ENCODE measurements at places on chromosomes 16 and 17.

DNA sequence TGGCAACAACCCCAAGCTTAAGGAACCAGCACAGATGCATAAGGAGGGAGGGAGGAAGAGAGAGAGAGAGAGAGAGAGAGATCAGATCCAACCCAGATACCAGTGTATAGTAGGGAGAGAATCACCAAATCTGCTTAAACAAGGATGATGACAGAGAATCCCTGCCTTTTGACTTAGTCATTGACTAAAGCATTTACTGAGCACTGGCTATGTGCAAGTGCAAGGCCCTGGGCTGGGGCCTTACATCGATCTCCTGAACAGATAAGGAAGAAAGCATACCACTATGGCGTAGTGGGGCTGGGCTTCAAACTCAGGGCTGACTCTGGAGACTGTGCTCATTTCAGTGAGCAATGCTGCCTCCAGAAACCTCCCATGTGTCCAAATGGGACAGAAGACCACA lies 15.8 kb downstream of the TSNAXIP1 start:
- no peak for DNase-seq

- DNase-seq: no peak
Observed at GRCh38 chr16:50572700-50573099, 24.5 kb downstream of the NKD1 start.

- DNase-seq: no peak
Observed at GRCh38 chr16:79517156-79517555, 83.4 kb downstream of the MAF start.

DNA sequence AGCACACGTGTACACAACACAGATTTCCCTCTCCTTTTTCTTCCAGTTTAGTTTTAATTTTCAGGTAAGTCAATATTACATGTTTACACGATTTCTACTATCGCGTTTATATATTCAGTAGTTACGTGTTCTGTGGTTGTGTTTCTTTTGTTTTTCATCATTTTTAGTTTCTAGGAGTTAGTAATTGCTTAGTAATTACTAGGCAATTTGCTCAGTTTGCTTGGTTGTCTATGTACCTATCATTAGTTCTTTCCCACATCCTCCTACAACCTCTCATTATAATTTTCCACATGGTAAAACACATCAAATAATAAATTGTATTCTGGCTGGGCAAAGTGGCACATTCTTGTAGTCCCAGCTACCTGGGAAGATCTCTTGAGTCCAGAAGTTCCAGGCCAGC lies 24.6 kb upstream of the GUCY2D start:
- DNase-seq: no peak

- no peak for DNase-seq
Observed at GRCh38 chr17:17030515-17031211, 11.6 kb upstream of the MPRIP start.

DNA sequence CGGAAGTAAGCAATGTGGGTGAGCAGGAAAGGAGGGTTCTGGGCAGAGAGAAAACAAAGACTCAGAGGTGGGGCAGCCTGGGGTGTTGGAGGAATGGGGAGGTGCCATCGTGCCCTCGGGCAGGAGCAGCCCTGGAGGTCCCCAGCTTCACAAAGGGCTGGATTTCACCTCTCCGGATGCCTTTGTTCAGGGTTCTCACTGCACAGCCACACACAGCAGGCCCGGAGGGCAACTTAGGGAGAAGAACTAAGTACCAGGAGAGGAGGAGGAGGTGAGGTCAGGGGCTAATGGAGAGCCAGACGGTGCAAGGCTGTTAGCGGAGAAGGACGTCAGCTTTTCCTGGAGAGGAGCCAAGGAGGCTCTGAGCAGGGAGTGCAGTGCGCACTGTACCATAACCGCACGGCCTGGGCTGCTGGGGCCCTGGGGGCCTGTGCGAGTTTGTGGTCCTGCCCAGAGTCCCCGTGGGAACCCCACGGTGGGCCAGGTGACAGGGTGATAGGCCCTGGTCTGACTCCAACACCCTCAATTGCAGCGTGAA lies 9.3 kb downstream of the ARRB2 start:
- DNase-seq: no peak

DNA sequence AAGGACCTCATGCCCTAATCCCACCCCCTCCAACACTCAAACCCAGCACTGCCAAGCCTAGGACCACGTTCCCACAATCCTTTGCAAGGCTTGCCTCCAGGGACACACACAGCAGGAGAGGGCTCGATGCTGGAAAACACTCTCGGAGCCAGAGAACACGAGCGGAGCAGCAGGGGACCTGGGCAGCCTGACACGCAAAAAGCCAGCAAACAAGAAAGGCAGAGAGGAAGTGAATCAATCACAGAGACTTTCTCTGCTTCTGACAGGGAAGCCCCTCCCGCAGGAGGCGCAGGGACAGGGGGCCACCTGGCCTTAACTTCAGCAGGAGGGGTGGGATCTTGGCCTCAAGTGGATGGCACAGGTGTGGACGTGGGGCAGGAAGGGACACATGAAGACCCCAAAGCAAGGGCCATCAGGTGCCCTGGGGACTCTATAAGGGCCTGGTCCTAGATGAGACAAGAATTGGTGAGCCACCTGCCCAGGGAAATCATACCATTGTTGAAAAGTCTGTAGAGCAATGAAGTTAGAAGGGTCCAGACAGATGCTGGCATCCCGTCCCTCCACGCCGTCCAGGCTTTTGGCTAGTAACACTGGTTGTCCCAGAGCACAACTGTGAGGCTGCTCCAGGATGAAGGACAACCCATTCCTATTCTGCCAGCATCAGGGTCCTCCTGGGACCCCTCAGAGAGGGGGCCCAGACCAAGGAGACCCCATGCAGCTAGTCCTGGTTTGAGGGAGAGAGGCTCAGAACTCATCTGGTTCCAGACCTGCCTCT lies 2.2 kb downstream of the SDK2 start:
- no peak for DNase-seq
